AG09319 (cell line): ENCODE measurements at places on chromosomes 6 and 20.

GRCh38 chr6:170043150-170043819 lies 247.6 kb downstream of the DLL1 start:
- no peak for DNase-seq

DNA sequence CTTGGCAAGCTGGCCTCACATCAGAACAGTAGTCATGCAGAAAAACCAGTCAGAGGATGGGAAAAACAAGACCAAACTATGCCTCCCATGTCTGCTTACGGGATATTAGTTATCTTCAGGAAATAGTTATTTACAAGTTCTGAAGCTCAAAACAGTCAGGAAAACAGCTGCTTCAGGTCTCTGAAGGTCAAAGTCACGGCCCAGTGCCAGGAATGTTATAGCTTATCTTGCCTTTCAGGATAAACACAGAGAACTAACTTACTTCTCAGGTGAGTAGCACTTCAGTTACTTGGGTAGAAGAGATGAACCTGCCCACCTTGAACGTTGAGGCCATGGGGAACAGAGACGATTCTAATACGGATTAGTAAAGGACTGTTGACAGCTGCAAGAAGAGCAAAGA lies 310.7 kb downstream of the KIF16B start:
- DNase-seq: no peak

GRCh38 chr6:55918639-55919038 lies 43.2 kb upstream of the BMP5 start:
- DNase-seq: no peak

DNA sequence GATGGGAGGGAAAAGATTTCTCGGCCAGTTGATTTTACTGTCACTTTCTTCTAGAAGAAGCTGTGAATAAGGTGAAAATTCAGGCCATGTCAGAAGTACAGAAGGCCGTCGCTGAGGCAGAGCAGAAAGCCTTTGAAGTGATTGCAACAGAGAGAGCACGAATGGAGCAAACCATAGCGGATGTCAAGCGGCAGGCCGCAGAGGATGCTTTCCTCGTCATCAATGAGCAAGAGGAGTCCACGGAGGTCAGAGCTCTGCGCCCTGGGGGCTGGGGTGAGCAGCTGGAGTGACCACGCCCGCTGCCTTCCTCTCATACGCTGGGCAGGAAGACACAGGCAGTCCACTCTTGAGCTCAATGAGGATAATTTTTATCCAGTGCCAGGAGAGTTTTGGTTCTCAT lies 21.8 kb upstream of the C20orf144 start:
- DNase-seq: no peak

DNA sequence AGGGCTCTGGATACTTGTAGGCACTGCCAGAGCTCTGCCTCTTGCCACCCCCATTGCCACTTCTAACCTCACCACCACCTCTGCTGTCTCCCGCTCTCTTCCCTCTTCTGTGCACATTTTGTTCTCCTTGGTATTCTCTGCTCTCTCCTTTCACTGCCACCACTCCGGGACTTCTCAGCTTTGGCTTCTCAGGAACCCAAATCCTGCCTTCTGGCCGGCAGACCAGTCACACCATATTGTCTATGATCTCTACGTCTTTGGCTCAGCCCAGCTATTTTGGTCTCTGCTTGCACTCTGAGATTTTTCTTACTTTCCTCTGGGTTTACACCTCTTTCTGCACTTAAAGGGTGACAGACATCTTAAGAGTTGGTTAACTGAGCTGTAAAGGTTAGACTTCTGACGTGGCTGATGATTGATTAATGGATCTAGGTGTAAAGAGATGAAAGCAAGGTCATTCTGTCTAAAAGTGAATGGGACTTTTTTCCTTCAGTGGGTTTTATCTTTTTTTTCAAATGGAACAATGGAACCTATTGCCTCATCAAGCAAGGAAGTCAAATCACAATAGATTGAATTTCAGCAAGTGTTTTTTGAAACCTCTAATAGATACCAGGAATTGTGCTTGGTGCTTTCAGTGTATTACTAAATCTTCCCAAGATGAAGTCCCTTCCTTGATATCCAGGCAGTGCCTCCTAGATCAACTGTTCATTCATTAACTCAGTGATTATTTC lies 13.8 kb downstream of the MMP24 start:
- no peak for DNase-seq

DNA sequence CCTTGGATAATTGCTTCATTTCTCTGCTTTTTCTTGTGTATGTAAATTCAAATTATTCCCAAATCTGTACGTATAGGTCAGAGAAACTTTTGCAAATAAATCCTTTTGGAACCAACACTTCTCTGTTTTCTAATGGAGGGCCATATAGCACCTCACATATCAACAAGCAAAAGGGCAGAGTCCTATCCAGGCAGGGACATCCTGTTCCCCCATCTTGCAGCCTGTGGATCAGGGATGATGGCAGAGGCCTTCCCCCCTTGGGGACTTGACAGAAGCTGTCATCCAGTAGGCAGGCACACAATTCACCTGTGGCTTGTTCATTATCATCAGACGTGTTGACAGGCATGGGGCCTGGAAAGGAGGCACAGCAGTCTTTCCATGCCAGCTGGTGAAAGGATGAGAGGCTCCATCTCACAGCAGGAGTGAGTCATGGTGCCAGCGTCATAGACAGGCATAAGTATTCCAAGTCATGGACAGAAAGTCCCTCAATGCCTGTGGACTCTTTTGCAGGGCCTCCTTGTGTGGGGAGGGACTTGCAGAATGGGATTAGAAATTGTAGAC lies 31.8 kb upstream of the PLEKHG1 start:
- DNase-seq: no peak

DNA sequence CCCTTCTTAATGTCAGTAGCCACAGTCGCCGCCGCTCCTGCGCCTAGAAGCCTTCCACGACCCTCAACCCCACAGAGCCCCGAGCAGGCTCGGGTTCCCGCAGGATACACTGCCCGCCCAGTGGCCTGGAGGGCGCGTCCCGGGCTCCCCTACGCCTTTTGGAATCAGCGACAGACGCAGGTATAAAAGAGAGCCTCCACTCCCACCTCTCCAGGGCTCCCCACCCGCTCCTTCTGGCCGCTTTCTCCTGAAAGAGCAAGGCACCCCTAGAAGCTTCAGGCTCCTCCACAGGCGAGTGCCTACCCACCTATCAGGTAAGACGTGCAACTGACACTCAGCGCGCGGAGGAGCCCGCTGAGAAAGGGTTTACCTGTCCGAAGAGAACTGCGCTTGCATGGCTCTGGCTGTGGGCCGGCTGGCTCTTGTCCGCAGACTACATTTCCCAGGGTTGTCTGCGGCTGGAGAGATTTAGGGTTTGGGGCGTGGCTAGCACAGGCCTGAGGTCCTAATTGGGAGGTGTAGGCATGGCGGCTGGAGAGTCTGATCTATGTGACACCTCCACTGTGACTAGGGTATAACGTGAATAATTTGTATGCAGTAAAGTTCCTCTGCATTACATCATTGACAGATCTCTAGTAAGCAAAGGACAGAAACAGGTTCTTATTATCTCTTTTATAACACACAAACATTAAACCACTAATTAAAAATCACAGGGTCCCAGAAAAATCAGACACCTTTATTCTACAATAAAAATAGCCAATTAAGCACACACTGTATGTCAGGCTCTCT lies 13.5 kb upstream of the ZNF391 start:
- no peak for DNase-seq

DNA sequence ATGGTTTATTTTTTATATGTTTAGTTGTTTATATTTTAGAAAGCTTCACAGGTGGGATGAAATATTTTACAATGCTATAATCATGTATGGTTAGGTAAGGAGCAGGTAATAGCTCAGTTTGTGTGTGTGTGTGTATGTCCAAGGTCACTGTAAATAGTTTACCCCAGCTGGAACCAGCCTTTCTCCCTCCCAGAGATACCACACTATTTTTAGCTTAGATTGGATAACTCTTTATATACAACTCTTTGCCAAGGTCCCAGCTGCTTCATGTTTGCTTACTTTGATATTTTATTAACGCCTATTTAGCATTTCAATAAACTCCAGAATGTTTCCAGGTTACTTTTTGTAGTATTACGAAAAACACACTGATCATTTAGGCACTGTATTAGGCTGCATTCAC lies 1.8 kb upstream of the PEX7 start:
- no peak for DNase-seq

DNA sequence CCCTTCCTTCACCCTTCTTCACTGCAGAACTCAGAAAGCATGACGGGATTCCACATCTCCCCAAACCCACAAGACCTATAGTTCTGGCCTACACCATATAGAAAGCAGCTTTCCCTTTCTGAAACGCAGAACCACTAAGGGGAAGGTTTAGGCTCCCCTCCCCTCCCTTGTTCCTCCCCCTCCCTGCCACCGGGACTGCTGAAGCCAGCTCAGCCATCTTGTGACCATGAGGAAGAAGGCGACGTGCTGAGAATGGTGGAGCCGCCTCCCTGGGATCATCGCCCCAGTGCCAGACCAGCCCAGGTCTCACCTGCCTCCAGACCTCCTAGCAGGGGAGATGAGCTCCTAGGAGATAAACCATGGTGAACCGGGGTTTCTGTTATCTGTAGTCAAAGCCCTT lies 19.6 kb downstream of the SERPINB6 start:
- no peak for DNase-seq

DNA sequence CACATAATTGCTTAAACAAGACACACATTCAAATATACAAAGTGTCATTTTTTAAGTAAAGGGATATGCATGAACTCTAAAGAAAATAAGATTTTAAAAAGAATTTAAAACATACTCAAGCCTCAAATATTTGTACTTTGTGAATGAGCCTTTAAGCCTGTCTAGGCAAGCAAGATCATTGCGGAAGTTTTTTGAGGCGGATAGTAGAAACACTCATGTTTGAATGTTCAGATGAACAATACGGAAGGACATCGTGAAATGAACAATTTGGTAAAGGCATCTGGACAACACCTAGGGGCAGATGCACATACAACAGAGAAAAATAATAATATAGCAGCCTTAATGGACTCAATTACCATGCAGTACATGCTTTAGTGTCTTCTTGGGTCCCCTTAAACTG lies 928.9 kb downstream of the TFAP2A start:
- no peak for DNase-seq

GRCh38 chr6:148044261-148044751 lies 298.3 kb upstream of the SASH1 start:
- DNase-seq: peak; percentile 15

DNA sequence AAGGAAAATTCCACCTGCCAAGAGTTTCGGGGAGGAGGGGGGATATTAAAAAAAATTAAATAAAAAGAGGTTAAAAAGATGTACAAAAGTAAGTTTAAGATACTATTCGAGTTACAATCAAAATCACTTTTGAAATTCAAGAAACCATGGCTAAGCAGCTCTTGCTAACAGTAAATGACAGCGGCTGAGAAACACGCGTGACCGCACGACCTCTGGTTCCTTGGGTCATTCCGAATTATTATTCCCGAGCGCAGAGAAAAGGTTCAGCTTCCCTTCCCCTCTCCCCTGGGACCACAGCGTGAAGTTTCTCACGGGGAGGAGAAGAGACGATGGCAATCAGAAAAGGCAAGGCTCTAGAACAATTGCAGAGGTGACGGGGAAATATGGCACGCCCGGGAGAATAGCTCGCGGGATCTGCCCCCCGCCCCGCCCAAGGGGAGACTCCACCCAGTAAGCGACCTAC lies 496 bp downstream of the TMEM242 start:
- no peak for DNase-seq

- no peak for DNase-seq
These were observed 14.6 kb upstream of the BLCAP start for GRCh38 chr20:37542281-37542680.

GRCh38 chr20:63536997-63537524 lies at the start of gene PTK6:
Gene PTK6, minus strand, starts transcription at chr20:63537376. Its CDS starts 62 bp downstream, at chr20:63537314.
- no peak for DNase-seq

DNA sequence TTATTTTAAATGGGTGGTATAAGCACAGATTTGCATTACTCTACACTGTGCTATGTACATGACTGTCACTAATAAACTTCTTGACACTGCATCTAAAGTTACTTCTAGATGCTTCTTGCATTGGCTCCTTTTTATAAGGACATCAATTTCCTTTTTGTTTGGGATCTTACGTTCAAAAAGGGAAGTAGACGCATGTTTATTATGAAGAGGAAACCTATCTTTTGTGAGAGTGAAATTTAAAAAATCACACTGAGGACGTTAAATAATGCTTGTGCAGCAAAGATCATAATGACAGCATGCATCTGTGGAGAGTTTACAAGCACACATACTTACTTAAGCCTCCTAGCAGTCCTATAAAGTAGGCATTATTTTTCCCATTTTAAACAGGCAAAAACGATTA lies 479.5 kb downstream of the CD83 start:
- no peak for DNase-seq

DNA sequence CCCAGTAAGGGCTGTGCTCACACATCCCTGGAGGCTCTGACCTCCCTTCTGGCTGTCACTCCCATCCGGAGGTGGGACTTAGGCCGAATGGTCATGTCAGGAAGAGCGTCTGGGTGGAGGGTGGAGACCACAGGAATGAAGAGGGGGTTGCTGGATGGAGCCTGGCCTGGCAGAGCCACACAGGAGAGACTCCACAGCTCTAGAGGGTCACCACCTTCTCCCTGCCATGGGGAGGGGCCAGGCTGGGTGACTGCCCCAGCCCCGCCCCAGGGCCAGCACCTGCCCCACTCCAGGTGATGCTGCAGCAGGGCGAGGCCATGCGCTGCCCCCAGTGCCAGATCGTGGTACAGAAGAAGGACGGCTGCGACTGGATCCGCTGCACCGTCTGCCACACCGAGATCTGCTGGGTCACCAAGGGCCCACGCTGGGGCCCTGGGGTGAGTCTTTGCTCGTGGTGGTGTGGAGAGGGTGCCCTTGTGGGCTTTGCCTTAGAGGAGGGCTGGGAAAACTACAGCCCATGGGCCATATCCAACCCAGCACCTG lies 20.6 kb downstream of the RBCK1 start:
- no peak for DNase-seq

- no peak for DNase-seq
These were observed 63.6 kb upstream of the NOX3 start for GRCh38 chr6:155519176-155519738.

GRCh38 chr6:138377844-138378243 lies at the start of gene SMIM28:
Gene SMIM28, plus strand, starts transcription at chr6:138377905. Its CDS starts 168 bp downstream, at chr6:138378073.
- no peak for DNase-seq

DNA sequence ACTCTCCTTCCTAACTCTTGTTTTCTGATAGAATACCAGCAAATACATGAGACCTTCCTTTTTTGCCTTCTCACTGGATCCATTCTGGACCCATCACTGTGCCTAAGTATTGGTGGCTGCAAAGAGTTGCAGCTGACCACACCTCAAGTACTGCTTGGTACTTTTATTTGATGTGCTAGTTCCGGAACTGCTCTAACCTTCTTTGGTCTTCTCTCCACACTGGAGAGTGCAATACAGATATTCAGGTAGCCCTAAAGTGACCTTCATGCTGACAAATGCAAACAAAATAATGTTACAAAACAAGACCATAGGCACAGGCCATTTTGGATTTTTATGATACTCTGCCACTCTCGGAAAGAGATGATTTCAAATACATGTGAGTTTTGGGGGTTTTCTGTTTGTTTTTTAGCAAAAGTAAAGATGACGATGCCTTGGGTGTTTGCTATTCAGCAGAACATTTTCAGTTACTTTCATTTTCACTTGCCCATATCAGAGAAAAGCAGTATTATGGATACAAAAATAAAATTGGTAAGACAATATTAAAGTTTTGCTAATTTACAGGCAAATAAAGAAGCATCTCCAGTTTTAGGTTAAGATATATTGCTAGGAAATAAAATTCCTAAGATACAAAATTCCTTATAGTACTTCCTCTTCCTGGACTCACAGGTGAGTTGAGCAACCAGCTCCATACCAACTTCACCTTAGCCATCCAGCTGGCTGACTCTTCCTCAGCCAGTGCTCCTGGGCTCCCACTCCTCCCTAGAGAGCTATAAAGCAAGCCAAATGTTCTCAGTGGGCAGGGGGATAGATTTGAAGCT lies 42.0 kb downstream of the PTPRK start:
- DNase-seq: no peak
